ENCODE measurements at places on chromosomes 11 and 22.

DNA sequence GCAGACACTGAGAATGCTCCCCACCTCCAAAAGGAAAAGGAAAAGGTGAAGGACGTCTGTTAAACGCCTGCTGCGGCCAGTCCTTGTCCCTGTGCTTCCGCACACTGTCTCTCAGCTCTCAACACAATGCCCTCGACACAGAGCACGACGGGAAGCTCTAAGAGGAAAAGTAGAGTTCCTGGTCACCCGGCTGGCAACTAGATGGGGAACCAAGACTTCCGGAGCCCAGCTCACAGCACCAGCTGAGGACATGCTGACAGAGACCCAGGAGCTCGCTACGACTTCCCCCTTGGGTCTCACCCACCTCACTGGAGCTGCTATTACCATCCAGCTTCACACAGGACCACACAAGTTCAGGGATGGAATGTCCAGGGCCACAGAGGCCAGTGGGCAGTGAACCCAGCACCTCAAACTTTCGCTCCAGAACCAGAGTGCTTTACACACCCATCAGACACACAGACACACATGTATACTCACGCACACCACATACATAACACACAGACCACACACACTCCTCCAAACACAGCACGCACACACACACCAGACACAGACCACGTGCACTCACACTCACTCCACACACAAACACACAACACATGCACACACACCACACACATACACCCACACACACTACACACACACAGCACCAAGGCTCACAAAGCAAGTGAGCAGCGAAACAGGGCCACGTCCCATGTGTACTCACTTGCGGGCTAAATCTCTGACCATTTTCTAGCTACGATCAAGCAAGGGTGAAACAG, 9.6 kb downstream of the SULT4A1 start:
- DNase-seq: no peak

DNA sequence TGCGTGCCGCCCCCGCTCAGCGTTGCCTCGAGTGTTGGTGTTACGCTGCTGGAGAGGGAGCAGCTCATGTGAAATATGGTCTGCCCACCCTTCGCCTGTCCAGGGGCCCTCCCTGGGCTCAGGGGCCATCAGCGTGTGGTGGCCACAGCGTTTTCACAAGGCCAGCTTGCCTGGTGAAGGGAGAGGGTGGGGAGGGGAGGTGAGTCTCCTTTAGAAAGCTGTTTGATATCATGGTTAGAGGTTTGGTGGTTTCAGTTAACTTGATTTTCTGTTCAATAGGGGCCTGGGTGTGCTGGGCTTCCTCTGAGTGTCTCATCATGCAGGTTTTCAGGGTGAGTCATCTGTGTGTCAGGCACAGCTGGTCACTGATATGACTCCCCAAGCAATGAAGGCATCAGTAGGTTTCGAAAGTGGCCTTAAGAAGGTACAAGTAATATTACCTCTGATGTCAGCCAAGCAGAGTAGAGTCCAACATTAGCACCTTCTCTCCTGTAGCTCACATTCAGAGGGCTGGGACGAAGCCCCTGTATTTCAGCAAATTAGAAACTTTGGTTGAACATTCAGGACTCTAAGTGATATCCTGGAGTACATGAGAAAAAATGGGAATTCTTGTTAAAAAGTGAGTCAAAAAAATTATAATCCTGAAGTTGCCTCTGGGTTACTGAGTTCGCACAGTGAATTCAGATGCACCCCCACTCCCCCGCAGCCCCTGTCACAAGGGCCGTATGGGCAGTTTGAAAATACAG, 172.5 kb downstream of the TBC1D22A start:
- DNase-seq: peak; percentile 50

- DNase-seq: peak; percentile 72
Measured at GRCh38 chr11:121800731-121801393, 315.2 kb downstream of the BLID start.

DNA sequence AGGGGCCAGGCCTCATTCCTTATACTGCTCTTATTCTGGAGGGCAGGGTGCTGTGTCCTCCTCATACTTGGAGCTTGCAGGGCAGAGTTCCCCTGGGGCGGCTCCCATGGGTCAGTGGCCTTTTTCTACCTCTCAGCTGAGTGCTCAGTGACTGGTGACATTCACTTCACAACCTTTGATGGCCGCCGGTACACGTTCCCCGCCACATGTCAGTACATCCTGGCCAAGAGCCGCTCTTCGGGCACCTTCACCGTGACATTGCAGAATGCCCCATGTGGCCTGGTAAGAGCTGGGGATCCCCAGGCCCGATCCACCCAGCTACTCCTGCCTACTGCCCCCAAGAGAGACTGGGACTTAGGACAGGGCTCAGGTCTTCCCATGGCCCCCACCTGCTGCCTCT, 14.5 kb downstream of the OTOG start:
- DNase-seq: no peak

GRCh38 chr11:3004481-3004880, 12.4 kb upstream of the NAP1L4 start:
- no peak for DNase-seq

DNA sequence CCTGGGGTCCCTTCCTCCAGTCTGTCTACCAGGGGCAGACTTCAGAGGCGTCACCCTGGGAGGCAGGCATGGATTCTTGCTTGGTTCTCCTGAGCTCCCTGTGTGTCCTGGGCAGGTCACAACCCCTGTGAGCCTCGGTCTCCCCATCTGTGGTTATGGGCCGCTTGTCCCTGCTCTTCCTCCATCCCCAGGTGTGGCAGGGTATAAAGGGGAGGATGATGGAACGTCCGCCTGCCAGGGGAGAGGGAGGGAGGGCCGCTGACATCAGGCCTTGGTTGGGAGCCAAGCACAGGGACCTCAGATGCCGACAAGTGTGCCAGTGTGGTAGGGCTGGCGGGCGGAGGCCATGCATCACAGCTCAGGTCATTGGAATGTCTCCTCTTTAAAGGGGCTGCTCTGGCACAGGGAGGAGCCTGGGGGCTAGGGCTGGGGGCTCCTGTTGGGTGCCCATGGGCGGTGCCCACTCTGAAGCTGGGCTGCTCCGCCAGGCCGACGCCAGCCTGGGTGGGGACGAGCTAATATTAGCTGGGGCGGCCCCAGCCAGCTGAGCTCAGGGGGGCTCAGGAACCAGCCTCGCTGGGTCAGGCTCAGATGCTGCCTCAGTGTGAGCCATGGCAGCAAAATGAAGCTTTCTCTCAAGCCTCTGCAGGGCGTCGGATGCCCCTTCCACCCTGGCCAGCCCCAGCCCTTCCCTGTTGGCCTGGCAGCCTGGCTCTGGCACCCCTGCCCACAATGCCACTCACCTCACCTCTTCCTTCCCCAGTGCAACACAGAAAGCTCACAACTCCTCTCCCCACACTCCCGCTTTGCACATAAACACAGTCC, 12.8 kb downstream of the KCNC1 start:
- no peak for DNase-seq

GRCh38 chr11:102192349-102193066, 82.3 kb downstream of the YAP1 start:
- peak; percentile 97 for DNase-seq

DNA sequence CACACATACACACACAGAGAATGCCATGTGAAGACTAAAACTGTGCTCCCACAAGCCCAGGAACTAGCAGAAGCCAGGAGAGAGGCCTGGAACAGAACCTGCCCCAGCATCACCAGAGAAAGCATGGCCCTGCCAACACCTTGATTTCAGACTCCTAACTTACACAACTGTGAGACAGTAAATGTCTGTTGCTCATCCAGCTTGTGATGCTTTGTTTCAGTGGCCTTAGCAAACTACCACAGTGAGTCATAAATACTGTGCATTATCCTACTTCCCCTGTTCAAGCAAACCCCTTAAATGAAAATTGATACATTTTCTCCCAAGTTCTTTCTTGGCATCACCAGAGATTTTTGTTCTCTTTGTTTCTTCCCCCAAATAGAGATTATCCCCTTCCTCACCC, 1539.4 kb upstream of the TENM4 start:
- DNase-seq: no peak

DNA sequence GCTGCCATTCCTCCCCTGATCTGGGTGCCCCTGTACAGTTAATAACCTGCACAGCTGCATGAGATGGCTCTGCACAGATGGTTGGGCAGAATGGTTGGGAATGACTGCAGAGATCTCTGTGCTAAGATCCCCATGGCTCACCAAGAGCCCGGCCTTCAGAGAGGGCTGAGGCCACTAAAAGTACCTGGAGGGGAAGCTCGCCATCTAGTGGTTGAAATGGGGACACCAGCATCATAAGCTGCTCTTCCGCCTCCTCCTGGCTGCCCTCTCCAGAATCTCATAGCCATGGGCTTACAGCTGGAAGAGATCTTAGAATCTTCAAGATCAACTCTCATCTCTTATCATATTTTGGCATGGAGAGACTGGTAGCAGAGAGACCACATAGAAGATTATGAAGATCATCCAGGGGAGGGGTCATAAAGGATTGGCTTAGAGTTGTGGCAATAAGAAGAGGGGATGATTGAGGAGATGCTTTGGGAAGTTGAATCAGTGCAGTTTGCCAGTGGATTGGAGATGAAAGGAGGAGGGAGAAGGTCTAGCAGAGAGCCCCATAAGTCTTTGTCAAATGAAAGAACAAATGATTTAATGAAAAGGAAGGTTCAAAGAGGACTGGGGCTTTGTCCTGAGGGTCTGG, 22.0 kb upstream of the TLCD5 start:
- DNase-seq: peak; percentile 34

DNA sequence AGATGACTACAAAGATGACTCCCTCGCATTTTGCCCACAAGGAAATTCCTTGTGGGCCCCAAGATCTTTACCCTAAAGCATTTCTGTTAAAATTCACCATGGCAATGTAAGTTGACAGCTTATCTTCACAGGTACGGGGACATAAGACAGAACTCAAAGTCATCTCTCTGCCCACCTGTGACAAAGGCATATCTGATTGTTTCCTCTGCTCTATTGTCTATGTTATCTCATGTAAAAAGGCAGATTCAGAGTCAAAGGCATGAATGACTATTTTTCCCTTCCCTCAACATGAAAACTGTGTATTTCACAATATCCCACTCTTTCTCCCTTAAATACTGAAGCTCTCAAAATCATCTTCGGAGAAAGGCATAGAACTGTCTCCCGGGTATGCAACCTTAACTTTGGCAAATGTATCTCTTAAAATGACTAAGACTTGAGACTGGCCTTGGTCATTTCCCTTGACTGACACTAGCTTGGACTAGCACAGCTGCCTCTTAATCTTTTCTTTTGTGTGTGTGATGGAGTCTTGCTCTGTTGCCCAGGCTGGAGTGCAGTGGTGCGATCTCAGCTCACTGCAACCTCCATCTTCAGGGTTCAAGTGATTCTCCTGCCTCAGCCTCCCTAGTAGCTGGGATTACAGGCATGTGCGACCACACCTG, 103.2 kb downstream of the MICAL3 start:
- no peak for DNase-seq

GRCh38 chr22:50264104-50264745, 2.7 kb upstream of the MAPK12 start:
- DNase-seq: no peak

- no peak for DNase-seq
Measured at GRCh38 chr11:28535677-28536076, 427.5 kb downstream of the METTL15 start.

- DNase-seq: no peak
Measured at GRCh38 chr11:120431633-120432032, 79.9 kb upstream of the GRIK4 start.

DNA sequence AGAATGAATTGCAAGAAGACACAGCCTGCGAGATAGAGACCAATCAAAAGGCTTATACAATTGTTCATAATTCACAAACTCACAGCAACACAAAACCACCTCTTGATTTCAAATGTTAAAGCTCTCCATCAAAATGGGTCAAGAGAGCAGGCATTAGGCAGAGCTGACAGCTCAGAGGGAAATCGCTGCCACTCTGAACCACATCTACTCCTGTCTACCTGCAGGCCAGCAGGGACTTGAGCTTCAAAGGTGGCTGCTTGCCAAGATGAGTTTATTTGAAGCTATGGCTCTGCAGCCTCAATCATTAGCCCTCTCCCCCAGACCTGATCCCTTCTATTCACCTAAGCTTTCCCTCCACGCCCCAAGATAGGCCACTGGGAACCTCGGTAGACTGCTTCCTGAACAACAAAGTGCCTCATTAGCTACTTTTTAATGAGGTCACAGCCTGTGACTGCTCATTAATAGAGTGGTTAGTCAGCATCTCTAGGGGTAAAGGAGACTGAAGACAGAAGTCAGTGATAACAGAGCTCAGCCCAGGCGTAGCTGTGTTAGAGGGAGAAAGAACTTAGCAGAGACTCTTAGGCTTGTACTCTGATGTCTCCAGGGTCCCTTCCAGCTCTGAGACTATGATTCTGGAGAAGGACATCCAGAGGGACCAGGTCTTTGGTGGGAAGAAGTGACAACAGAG, 21.2 kb upstream of the OR10A5 start:
- DNase-seq: no peak

DNA sequence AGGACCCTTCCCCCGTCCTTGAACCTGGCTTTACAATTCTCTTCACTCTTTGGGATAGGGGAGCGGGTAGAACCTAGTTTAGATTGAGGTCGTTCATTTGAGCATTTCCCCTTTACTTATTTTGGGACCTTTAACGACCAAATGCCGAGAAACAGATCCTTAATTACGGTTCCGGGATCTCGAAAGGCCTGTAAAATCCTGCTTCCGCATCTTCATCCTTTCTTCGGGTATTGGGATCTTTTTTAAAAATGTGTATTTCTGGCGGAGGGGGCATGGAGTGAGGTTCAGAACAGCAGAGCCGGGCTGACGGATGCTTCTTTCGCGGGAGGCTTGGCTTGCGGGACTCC, 395 bp upstream of the HIPK3 start:
- no peak for DNase-seq

- peak; percentile 28 for DNase-seq
Measured at GRCh38 chr11:121257976-121258375, 34.6 kb upstream of the SC5D start.

GRCh38 chr11:59429924-59430516, 3.8 kb upstream of the OR5A2 start:
- peak; percentile 24 for DNase-seq

DNA sequence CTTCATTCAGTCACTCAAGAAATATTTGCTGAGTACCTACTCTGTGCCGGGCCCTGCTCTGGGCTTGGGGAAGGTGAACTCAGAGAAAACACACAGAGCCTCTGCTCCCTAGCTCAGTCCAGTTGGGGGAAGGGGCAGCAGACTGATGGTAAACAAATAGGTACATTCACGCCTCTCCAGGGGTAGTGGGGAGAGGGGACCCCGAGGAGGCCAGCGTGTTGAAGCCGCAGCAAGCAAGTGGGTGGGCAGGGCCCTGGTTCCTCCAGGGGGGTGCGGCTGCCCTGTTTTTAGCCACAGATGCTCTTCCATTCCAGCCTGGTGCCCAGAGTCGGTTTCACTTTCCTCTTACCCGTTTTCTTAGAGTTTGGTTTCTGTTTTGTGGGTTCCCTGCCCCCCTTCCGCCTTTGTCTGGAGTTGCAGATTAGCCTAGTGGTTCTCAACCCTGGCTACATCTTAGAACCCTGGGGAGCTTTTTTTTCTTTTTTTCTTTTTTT, 8.7 kb downstream of the DRAP1 start:
- DNase-seq: no peak

GRCh38 chr11:68454767-68455166, 5.8 kb upstream of the PPP6R3 start:
- DNase-seq: no peak

GRCh38 chr11:28442131-28442530, 333.9 kb downstream of the METTL15 start:
- DNase-seq: no peak

Data from umbilical cord (tissue), 2 donors.